Stimulated activated CD8-positive, alpha-beta memory T cell treated with anti-CD3 and anti-CD28 coated beads, Interleukin-2, amount 100 ng/mL, for 1 hour (primary cell): ENCODE measurements at places on chromosomes 5 and 9.

DNA sequence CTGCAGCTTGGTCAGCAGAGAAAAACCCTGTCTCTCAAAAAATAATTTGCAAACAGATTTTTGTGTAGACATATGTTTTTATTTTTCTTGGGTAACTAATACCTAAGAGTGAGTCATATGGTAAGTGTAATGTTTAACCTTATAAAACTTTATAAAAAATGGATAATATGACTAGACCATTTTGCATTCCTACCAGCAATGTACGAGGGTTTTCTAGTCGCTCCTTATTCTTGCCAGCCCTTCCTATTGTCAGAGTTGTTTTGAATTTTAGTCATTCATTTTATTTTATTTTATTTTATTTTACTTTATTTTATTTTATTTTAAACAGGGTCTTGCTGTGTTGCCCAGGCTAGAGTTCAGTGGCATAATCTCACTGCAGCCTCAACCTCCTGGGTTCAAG lies 37.8 kb downstream of the RABGAP1 start:
- DNase-seq, result no peak

DNA sequence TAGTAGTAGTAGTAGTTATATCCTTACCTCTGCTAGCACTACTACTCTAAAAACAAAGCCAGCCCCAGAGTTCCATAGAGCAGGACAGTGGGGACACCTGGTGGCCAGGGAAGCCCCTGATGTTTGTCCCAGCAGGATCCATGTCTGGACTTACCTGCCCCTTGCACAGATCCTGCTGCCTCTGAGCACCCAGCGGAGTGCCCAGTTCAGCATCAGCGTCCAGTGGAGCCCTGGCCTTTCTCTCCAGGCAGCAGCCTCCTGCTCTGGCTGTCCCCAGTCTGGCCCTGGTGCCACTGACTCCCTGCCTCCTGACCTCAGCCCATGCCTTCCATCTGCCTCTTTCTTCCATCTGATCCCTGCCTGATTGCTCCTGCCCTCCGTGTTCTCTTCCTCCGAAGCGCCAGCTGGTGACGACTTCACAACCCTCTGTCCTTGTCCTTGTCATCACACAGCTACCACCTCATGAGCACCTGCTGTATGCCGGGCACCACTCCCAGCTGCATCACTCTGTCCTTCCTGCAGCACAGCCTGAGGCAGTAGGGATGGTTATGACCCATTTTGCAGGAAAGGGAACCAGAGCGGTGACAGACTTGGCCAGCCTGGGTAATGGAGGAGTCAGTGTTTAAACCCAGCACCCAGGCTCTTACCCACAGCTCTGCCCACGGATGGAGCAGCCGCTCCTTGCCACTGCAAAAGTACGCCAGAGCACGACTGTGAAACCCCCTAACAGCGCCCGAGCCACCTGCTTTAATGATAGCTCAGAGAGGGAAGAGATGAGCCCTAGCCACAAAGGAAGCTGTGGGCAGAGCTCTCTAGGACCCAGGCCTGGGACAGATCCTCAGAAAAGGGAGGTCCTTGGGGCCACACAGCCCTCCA lies 11.5 kb downstream of the SARDH start:
- no peak for DNase-seq

DNA sequence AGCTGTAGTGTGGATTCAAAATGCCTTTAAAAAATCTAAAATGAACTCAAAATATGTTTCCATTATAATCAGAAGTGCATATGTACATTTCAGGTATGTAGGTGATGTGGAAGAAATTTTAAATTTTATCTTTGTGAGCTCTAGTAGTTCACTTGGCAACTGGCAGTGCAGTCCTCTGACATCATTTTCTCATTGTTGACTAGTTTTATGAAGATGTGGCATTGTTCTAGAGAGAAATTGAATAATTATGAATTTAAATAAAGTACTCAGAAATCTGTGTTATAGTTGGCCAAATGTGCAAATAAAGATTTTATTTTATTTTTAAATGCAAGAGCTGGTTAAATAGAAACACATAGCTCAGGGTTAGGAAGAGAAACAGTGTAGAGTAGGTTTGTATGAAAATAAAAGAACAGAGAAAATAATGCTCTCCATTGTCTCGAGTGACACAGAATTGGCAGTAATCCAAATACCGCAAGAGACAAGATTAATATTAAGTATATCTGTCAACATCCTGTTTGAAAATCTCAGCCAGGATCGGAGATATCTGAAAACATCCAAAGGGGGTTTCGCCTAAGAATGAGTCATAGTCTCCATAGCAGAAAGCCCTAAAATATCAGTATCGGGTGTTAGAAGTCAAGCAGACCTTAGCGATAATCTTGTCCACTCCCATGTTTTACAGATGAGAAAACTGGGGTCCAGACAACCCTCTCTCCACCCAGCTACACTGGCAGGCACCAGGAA lies 189.4 kb downstream of the CCDC192 start:
- no peak for DNase-seq

- DNase-seq, result no peak
Measured at GRCh38 chr5:160793530-160793899, 58.5 kb downstream of the ATP10B start.

- DNase-seq, result no peak
Measured at GRCh38 chr5:146748533-146748932, 130.0 kb downstream of the PPP2R2B start.

GRCh38 chr5:89279391-89280036 lies 396.5 kb upstream of the MEF2C start:
- no peak for DNase-seq

DNA sequence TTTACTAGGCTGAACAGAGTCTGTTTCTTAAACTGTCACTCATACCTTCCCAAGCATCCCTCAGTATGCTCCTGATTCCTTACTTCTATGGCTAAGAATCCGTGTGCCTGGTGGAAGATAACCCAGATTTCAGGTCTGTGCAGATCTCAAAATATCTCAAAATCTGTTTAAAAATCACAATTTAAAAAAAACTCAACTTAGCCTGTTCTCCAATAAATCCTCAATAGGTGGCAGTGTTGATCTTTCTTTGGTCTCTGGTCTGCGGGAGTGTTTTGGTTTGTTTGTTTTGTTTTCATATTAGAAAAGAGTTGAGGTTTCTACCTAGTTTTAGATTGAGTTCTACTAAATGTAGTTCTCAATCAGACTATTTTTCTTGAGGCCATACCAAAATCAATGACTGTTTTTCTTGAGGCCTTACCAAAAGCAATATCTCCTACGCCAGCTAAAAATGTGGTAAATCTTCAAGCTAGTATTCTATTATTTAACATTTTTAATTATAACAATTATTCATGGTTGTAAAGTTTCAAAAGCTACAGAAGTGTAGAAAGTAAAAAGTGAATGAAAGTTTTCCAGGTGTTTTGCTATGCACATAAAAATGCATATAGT lies 57.9 kb downstream of the TGFBR1 start:
- DNase-seq, result no peak

GRCh38 chr5:89849830-89850512 lies 559.6 kb downstream of the CETN3 start:
- no peak for DNase-seq

DNA sequence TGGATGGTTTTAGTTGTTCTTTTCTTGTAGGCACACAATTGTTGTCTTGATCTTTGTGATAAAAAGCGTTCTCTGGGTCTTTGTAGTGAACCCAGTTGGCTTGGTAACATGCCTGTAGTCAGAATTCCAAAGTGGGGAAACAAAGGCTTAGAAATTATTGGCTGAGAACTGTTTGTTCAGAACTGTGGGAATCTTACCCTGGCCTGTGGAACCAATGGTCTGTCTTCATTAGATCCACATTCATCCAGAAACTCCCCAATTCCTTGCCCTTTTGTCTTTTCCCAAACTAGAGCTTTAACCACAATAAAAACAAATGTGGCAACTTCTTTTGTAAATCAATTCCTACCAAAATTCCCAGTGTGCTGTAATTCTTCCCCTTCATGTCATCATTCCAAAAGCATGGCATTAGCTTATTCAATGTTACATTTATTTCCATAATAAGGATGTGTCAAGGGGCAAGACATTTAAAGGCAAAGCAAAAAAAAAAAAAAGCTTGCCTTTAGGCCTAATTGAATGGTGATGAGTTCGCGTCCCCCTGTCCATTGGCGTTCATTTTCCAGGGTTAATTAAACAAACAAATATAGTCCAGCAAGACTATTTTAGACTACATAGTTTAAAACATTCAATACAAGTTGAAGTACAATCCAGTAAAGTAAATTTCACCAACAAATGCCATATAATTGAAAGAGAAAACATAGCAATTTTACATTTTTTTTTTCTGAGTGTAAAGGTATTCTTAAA lies 249.8 kb upstream of the ZNF608 start:
- DNase-seq, result no peak

GRCh38 chr5:73183481-73183891 lies 10.5 kb downstream of the TMEM174 start:
- DNase-seq, result no peak

DNA sequence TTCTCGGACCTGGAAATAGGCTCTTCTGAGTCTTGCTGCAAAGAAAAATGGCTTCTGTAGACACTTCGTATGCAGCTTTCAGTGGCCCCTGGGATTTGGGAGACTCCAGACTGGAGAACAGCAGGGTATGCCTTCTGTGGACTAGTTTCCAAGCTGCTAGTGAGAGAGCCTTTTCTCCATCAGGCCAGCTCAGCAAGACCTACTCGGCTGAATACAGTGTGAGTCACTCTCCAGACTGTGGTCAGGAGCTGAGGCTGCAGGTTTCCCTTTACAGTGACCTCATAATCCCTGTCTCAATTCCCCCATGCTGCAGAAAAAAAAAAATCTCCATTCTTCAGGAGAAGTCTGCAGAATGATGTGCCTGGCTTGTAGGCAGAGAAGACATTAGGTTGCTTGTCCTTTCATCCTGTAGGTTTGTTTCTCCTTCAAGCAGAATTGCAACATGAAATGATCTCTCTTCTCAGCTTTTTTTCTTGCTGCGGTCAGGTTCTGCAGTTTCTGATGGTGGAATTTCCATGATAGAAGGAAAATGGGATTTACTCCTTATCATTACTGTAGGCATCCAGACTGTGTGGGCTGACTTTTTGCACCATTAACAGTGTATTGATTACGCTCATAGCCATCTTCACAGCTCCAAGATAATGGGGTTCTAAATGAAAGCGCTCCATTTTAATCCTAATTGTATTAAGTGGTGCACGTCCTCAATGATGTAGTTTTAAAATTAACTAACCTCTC lies 78.3 kb upstream of the TNFSF8 start:
- no peak for DNase-seq

DNA sequence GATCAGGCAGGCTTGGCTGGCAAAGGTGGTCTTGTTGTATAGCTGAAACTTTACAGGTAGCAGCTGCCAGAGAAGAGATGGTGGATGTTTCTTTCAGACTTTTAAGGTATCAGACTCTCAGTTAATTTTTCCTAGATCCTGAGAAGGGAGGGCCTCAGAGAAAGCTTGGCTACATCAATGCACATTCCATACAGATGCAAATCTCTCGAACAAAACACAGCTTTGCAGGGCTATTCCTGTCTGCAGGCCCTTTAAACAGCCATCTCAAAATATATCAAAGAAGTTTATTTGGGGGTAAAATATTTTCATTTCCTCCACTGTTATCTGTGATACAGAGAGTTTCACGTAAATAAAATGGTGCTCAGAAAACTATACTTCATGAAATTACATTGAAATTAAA lies 1584.4 kb downstream of the EFNA5 start:
- DNase-seq, result no peak

- no peak for DNase-seq
Measured at GRCh38 chr5:66299463-66299862, 155.4 kb downstream of the SREK1 start.

GRCh38 chr5:179313849-179314521 lies 31.3 kb downstream of the ADAMTS2 start:
- no peak for DNase-seq

DNA sequence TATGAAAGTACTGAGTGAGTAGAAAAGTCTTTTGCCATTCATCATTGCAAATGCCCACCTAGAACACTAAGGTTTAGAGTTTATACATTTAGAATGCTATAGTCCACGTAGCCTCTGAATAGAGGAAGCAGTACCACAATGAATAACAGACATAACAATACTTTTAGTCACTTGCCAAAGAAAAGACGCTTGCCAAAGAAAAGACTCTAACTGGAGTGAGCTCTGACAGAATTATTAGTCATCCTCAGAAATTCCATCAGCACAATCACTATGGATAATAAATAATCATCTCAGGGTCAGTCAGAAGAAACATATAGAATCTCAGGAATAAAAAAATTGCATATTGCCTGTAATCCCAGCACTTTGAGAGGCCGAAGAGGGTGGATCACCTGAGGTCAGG lies 168.5 kb upstream of the TARS1 start:
- no peak for DNase-seq

- DNase-seq, result no peak
Measured at GRCh38 chr5:140312791-140313189, 9.9 kb upstream of the PFDN1 start.

DNA sequence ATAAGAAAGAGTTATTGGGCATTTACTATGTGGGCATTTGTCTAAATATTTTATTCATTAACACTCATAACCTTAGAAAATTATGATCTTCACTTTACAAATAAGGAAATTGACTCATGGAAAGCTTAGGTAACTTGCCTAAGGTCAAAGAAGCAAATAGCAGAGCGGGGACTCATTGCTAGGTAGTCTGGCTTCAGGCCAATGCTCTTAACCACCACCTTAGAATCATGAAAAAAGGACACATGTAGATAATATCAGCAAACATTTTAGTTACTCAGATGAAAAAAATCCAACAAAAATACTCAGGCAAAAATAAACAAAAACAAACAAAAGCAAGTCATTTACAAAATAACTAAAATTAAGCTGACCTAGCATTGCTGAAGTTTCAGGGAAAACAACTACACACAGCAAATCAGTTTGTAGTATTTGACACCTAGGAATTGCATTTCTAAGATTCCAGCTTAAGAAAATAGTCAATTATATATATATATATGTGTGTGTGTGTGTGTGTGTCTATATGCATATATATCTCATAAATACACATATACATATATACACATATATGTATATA lies 166.0 kb downstream of the HMHB1 start:
- DNase-seq, result no peak

DNA sequence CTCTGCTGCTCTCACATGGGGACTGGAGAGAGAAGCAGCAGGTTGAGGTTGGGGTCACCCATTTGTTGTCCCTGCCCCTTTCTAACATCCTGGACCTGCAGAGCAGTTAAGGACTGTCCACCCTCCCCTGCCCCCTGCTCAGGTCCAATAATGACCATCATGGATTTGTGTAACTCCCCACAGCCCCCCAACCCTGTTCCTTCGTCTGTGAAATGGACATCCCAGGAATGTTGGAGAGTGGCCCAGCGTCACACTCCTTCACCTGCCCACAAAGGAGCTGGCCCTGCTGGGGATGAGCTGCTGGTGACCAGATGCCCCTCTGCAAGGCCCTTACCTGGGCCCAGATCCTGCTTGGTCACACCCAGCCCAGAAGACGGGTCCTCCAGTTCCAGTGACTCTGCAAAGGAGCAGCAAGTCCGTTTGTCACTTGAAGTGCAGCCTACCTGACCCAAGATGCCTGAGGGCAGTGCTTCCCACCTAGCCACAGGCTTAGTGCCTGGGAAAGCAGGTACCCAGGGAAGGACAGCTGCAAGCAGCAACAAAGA lies 10.4 kb downstream of the CD74 start:
- no peak for DNase-seq

GRCh38 chr5:177131352-177132135 lies 2.0 kb upstream of the NSD1 start:
- DNase-seq, result no peak
